GM23338 (cell line): ENCODE measurements at places on chromosomes 7 and 10. TPM values are rescaled to one million over a fixed set of nuclear protein-coding genes. Genes with fewer than 3 reads are reported as not detected.

Gene TMEM273
- total RNA-seq = not detected in 2 replicates

GRCh38 chr7:47392241-47392759 is 189.6 kb downstream of the TNS3 start:
- DNase-seq = no peak

Gene PHYHIPL
- total RNA-seq = 0.24 and 2.1 TPM in 2 replicates

Gene FAM13C
- total RNA-seq = 0.94 and 1.1 TPM in 2 replicates

GRCh38 chr7:102860351-102860811 is 52.4 kb upstream of the LRRC17 start:
- DNase-seq = no peak

DNA sequence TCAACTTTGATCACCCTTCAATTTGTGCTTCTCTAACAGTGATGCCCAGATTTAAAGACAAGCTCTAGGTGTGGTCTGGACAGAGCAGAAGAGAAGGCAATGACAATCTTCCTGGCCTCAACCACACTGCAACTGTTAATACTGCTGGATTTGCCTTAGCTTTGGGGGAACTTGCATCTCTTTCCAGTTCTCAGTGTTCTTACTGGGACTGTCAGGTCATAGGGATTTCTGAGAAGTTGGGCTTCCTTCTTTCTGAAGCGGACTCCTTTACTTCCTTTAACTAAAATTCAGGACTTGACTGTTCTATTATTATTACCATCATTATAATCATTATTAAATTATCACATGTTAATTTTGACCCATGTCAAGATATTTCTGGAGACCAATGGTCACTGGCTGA is 80.8 kb downstream of the OSBPL3 start:
- DNase-seq = no peak

Gene PTF1A
- total RNA-seq = not detected in 2 replicates
